ENCODE measurements at places on chromosomes 7 and 10. TPM values are rescaled to one million over a fixed set of nuclear protein-coding genes. Genes with fewer than 3 reads are reported as not detected.
A peak's percentile ranks its signal among the peaks of the same experiment; 100 is the strongest.

- no peaks in the 10 kb centered on the region for H3K36me3 ChIP-seq
- H3K27me3 ChIP-seq, result no peaks in the 10 kb centered on the region
- no peaks in the 10 kb centered on the region for H3K4me1 ChIP-seq
- no peak for DNase-seq
- no peak overlapping the region for H3K27ac ChIP-seq
- H3K4me3 ChIP-seq, result no peak overlapping the region
These were observed 104.3 kb downstream of the TYW1 start for GRCh38 chr7:67100956-67101361.

PRKCQ gene
- total RNA-seq, result 0.64 TPM

PPP1R3A gene
- total RNA-seq, result not detected

- H3K4me1 ChIP-seq, result peaks cover 10% of the 10 kb centered on the region
- no peak overlapping the region for H3K27ac ChIP-seq
- H3K27me3 ChIP-seq, result no peaks in the 10 kb centered on the region
- H3K36me3 ChIP-seq, result no peaks in the 10 kb centered on the region
- H3K4me3 ChIP-seq, result no peak overlapping the region
- DNase-seq, result no peak
These were observed 74.2 kb downstream of the JAZF1 start for GRCh38 chr7:28106321-28106829.

CTNNA3 gene
- total RNA-seq, result 0.59 TPM

DNA sequence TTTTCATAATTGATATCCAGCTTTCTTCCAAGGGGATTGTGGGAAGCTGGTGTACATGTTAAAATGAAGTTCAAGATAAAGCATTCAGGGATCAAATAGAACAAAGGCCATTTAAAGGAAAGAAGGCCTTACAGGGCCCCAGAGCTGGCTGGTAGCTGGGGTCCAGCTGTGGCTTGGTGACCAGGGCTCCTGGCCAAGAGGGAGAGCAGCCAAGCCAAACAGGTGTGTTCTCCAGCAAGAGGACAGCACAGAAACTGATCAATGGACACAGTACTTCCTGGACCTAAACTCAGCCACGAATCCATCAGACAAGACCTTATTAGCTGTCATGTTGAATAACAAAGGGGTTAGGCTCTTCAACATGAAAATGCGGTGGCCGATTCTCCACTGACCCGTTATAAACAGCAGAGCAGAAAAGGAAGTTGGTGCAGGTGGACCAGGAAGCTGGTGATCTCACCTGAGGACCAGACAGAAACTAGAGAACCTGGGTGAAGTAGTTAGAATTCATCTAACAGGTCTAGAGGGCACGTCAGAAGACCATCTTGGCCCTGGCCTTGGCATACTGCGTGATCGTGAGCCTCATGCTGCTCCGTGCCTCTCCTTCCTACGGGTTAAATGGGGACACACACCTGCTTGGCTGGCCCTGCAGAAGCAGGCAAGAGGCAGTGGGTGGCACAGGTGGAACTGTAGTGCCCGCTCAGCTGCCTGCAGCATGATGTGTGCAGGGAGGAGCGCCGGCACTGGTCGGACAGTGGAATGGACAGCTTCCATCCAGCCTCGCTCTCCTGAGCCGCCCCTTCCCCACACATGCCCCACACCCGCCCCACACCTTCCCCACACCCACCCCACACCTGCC, 53.8 kb downstream of the PARP12 start:
- H3K27me3 ChIP-seq, result no peaks in the 10 kb centered on the region
- H3K4me3 ChIP-seq, result no peak overlapping the region
- no peak overlapping the region for H3K27ac ChIP-seq
- H3K4me1 ChIP-seq, result no peaks in the 10 kb centered on the region

ANKRD16 gene
- 13.1 TPM for total RNA-seq

CALCR gene
- 0.80 TPM for total RNA-seq

ABCC2 gene
- total RNA-seq, result 2.1 TPM

DNA sequence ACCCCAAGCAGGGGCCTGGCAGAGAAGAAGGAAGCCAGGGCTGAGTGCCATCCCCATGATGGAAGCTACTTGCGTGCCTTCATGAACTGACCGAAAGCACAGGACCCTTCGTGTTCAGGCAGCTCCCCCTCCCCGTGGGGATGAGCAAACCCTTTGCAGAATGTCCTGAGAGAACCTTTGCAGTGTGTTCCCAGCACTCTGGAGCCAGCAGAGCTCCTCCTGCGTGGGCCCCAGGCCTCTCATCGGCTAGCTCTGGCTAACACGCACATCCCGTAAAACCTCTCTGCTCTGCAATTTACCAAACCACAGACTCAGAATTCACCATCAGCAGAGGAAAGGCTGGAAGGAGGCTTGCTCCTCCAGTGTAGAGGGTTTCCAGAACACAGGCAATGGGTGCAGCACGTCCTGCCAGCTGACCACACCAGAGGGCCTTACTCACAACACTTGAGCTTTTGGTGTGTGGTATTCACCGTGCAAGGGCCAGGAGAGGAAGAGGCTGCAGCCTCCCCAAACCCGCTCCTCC, 3.1 kb downstream of the SH3PXD2A start:
- no peaks in the 10 kb centered on the region for H3K36me3 ChIP-seq
- no peaks in the 10 kb centered on the region for H3K27me3 ChIP-seq
- DNase-seq, result no peak
- H3K4me3 ChIP-seq, result no peak overlapping the region

MCM10 gene
- 2.0 TPM for total RNA-seq

CNTNAP2 gene
- 0.66 TPM for total RNA-seq

OR2A5 gene
- total RNA-seq, result not detected

OR9A2 gene
- total RNA-seq, result not detected

GRCh38 chr10:124516746-124517397, 55.2 kb downstream of the LHPP start:
- no peaks in the 10 kb centered on the region for H3K27me3 ChIP-seq
- H3K4me1 ChIP-seq, result no peaks in the 10 kb centered on the region
- no peak overlapping the region for H3K27ac ChIP-seq
- no peak for DNase-seq
- H3K4me3 ChIP-seq, result no peak overlapping the region

DNA sequence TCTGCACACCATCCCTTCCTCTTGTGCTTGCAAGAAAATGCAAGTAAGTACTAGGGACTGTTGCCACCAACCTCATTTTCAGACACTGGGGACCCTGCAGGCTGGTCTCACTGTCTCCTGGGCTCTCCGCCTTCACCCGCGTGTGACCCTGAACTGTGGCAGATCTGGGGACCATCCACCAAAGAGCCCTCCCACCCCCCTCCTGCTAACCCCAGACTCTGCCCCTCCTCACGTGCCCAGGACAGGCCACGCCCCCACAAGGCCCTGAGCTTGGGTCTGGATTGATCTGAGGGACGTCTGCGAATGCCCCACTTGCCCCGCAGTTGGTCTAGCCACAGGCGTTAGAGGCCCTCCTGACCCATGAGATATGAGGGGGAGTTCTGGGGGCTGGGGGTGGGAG, 8.1 kb downstream of the CNPY1 start:
- no peak for DNase-seq
- H3K27me3 ChIP-seq, result no peaks in the 10 kb centered on the region
- no peak overlapping the region for H3K4me3 ChIP-seq

DNA sequence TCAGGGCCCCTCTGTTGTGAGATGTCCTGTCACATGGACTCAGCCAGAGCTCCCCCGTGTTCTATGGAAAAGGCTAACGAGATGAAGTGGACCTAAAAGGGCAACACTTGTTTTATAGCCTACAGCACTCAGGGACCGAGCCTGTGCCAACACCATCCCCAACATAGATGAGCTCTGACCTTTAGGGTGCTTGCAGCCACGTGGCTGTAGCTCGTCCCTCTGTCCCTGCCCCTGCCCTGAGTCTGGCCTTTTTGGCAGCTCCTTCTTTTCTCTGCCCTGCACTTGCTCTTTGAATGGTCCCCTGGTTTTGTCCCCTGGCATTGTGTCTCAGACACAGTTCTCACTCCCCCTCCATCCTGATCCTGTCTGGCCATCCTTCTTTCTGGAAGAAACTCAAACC, 81.2 kb upstream of the GDF10 start:
- H3K27me3 ChIP-seq, result no peaks in the 10 kb centered on the region
- no peak overlapping the region for H3K27ac ChIP-seq
- no peak overlapping the region for H3K4me3 ChIP-seq
- H3K36me3 ChIP-seq, result no peaks in the 10 kb centered on the region
- DNase-seq, result no peak

TMEM178B gene
- total RNA-seq, result 0.33 TPM

INA gene
- total RNA-seq, result not detected

GRCh38 chr7:154906736-154907355, 96.1 kb downstream of the PAXIP1 start:
- H3K4me1 ChIP-seq, result no peaks in the 10 kb centered on the region
- H3K27ac ChIP-seq, result no peak overlapping the region
- no peaks in the 10 kb centered on the region for H3K27me3 ChIP-seq
- no peak overlapping the region for H3K4me3 ChIP-seq
- DNase-seq, result peak; percentile 49

ODAD2 gene
- total RNA-seq, result 0.29 TPM

MUC12 gene
- 5.2 TPM for total RNA-seq

DNA sequence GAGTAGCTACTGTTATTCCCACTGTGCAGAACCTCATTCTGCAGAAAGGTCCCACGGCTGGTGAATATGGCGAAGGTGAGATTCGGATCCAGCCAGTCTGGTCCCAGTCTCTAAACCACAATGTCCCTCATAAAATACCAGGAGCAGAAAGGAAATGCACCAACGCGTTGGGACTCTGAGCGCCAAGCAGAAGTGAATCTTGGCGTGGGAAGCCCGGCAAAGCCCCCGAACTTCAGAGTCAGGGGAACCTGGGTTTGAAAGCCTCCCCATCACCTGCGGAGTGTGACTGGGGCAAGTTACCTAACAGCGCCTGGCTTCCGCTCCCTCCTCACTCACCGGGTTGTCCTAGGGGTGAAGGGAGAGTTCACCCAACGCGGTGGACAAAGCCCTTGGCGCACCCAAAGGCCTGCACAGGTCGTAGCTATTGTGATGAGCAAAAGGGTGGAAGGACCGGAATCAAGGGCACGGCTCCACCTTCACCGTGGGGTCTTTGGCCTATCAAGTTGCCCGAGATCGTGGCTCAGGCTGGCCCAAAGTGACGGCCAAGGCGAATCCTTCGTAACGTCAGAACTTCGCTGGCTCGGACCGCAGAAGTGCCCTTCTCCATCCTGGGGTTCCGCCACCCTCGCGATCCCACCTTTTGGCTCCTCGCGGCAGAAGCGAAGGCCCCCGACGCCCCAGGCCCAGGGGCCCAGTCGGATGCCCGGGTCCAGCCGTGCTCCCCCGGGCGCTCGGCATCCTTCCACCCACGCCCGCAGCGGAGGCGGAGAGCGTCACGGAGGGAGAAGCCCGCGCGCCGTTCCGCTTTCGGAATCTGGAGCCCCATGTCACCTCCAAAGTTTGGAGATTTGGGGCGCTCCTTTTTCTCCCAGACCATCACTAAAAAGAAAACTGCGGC, 811 bp downstream of the RGS10 start:
- H3K4me1 ChIP-seq, result no peaks in the 10 kb centered on the region
- H3K4me3 ChIP-seq, result peak overlapping the region; percentile 76
- no peaks in the 10 kb centered on the region for H3K27me3 ChIP-seq
- H3K27ac ChIP-seq, result peak overlapping the region; percentile 75

GRCh38 chr7:142308918-142309317, 51.1 kb upstream of the PRSS58 start:
- no peaks in the 10 kb centered on the region for H3K36me3 ChIP-seq
- no peak overlapping the region for H3K4me3 ChIP-seq
- no peak for DNase-seq
- no peaks in the 10 kb centered on the region for H3K4me1 ChIP-seq

- no peak overlapping the region for H3K27ac ChIP-seq
- H3K4me1 ChIP-seq, result no peaks in the 10 kb centered on the region
- DNase-seq, result no peak
- no peak overlapping the region for H3K4me3 ChIP-seq
These were observed 106.9 kb upstream of the PDLIM1 start for GRCh38 chr10:95397747-95398146.

GRCh38 chr7:18530224-18531179, 35.0 kb downstream of the HDAC9 start:
- DNase-seq, result no peak
- no peaks in the 10 kb centered on the region for H3K36me3 ChIP-seq
- H3K4me1 ChIP-seq, result no peaks in the 10 kb centered on the region
- H3K27ac ChIP-seq, result no peak overlapping the region

- DNase-seq, result no peak
- H3K4me1 ChIP-seq, result no peaks in the 10 kb centered on the region
- no peaks in the 10 kb centered on the region for H3K36me3 ChIP-seq
- H3K27ac ChIP-seq, result peak overlapping the region; percentile 56
- no peaks in the 10 kb centered on the region for H3K27me3 ChIP-seq
These were observed 148.7 kb downstream of the BICC1 start for GRCh38 chr10:58661336-58661735.

GRCh38 chr10:124160176-124160575, 66.8 kb upstream of the CHST15 start:
- no peak for DNase-seq
- no peaks in the 10 kb centered on the region for H3K36me3 ChIP-seq
- H3K27ac ChIP-seq, result no peak overlapping the region
- no peak overlapping the region for H3K4me3 ChIP-seq
- H3K4me1 ChIP-seq, result peaks cover 3% of the 10 kb centered on the region

RBP3 gene
- total RNA-seq, result not detected

CLDN3 gene
- total RNA-seq, result not detected

GRCh38 chr10:72802763-72803505, 90.6 kb upstream of the OIT3 start:
- peak overlapping the region; percentile 6 for H3K27ac ChIP-seq
- H3K27me3 ChIP-seq, result no peaks in the 10 kb centered on the region
- H3K36me3 ChIP-seq, result no peaks in the 10 kb centered on the region
- H3K4me1 ChIP-seq, result no peaks in the 10 kb centered on the region
- DNase-seq, result no peak

GRID1 gene
- 8.5 TPM for total RNA-seq

DNA sequence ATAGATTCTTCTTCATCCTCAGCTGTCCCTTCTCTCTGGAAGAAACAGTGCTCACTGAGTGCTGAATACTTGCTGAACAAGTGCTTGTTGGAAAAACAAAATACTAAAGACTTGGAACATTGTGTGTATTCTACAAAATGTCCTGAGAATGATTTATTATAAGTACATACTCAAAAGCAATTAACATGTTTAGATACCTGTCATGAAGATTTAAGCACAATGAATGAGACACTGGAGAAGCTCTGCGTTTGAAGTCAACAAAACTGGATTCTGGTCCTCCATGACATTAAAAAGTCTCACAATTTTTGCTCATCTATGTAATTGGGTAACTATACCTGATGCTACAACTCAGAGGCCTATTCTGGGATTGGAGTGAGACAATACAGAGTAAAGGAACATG, 34.8 kb upstream of the LAMB1 start:
- DNase-seq, result no peak
- no peaks in the 10 kb centered on the region for H3K36me3 ChIP-seq
- no peaks in the 10 kb centered on the region for H3K27me3 ChIP-seq
- H3K4me1 ChIP-seq, result no peaks in the 10 kb centered on the region

LLCFC1 gene
- total RNA-seq, result not detected

DNA sequence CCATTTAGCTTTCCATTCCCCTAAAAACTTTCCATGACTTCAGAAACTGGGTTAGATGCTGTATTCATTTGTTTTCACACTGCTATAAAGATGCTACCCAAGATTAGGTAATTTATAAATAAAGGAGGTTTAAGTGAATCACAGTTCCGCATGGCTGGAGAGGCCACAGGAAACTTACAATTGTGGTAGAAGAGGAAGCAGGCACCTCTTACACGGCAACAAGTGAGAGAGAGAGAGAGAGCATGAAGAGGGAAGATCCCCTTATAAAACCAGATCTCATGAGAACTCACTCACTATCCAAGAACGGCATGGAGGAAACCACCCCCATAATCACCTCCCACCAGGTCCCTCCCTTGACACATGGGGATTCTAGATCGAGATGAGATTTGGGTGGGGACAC, 336.8 kb downstream of the TFEC start:
- no peaks in the 10 kb centered on the region for H3K27me3 ChIP-seq
- H3K4me1 ChIP-seq, result no peaks in the 10 kb centered on the region
- no peaks in the 10 kb centered on the region for H3K36me3 ChIP-seq
